ENCODE measurements at places on chromosomes 5 and 9.

DNA sequence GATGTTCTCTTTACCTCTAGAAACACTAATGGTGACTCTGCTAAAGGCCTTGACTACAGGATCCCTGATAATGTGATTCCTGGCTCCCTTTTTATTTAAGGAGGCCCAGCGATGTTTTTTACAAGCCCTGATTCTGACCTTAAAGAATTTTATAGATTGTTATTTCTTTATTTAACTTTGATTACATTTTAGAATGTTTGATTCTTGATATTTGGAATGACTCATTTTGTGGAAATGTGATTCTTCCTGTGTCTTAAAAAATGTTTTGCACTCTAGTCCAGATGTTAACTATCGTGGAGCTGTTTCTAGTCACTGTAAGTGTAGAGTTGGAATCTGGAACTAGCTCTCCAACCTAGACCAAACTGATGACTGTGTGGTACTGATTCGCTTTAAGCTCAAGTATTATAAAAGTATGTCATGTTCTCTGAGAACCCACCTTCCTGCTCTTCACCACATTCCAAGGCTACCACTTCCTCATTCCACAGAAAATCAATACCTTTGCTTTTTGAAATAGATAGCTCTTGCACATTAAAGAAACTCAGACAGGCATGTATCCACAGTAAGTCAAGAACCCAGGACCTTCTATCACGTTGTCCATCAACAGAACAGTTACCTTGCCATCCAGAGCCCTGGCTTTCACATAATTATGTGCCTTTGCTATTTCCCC lies 65.2 kb downstream of the JMY start:
- no peak for DNase-seq

- no peak for DNase-seq
Observed at GRCh38 chr5:9388941-9389674, 156.8 kb downstream of the SEMA5A start.

- no peak for DNase-seq
Observed at GRCh38 chr9:118946669-118947068, 422.6 kb downstream of the BRINP1 start.

- no peak for DNase-seq
Observed at GRCh38 chr5:63170486-63170885, 591.9 kb downstream of the LRRC70 start.

DNA sequence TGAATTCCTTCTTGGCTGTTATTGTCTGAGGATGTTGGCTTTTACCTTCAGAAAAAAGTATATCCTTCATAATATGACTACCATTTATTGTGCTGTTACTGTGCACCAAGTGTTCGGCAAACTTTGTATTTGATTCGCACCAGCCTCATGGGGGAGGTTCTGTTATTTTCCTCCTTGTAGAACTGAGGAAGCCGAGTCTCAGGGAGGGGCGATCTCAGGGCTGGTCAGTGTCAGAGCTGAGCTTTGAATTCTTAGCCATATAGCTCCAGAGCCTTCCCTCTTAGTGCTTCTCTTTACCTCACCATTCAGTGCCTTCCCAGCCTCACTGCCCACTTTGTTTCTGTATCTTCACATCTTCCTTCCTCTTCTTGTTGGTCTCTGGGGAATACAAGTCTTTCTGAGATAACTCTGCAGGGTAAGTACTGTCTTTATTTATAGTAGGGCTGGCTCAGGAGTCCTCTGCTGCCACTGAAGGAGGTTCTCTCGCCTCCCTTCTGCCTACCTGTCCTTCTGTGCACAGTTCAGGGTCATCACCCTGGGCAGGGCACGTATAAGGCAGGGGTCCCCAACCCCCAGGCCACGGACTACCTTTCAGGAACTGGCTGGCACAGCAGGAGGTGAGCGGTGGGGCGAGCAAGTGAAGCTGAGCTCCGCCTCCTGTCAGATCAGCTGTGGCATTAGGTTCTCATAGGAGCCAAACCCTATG lies 48.4 kb downstream of the GALNT10 start:
- DNase-seq, result no peak

GRCh38 chr5:76252437-76252836 lies 150.6 kb upstream of the IQGAP2 start:
- peak; percentile 11 for DNase-seq

GRCh38 chr5:126542441-126542840 lies 52.6 kb downstream of the ALDH7A1 start:
- no peak for DNase-seq

DNA sequence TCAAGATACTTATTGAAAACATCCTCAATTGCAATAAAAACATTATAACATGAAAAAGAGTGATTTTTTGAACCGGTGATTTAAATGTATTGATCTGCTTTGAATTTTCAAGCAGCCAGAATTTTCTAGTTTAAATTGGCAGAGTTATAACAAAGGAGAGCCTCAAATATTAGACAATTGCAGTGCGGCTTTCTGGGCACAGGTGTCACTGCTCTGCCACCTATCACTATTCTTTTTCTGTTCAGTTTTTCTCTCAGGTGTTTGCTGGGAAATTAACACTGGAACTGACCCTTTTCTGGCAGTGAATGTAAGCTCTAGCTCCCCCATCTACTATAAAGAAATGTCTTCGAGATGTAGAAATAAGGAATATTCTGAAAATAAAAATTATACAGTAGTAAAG lies 23.0 kb downstream of the ZBED3 start:
- DNase-seq, result no peak

DNA sequence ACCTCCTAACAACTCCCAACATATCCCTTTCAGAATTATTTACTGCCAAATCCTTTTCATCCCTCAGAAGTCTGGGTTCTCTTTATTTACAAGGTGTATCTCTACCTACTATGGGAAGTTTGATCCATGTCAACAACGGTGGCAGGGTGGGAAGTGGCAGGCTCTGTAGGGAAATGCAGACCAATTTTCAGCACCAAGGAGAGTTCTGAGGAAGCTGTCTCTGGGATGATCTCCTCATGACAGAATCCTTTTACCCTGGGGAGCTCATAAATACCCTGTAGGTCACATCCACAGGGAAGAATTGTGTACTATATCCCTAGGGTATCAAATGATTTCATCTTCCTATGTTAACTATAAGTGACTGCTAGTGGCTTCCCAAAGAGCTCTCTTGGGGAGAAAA lies 107.8 kb upstream of the NEK6 start:
- peak; percentile 54 for DNase-seq
